ENCODE measurements at places on chromosomes 12 and 14. TPM values are rescaled to one million over a fixed set of nuclear protein-coding genes. Genes with fewer than 3 reads are reported as not detected.

The BMAL2 gene
- total RNA-seq = 2.2 TPM

The KRT86 gene
- not detected for total RNA-seq

The CLEC9A gene
- total RNA-seq = not detected

The ANP32D gene
- total RNA-seq = not detected

The IQSEC3 gene
- 0.05 TPM for total RNA-seq

The NDRG2 gene
- 15.7 TPM for total RNA-seq

The PPFIA2 gene
- total RNA-seq = not detected

The ELK3 gene
- total RNA-seq = 84.7 TPM

The KRT82 gene
- not detected for total RNA-seq

The TEP1 gene
- 63.8 TPM for total RNA-seq

The AKAP3 gene
- 1.5 TPM for total RNA-seq

The TESPA1 gene
- total RNA-seq = 93.8 TPM

The SIX6 gene
- total RNA-seq = not detected

The DLK1 gene
- total RNA-seq = not detected

The REM2 gene
- 11.1 TPM for total RNA-seq

The TWF1 gene
- total RNA-seq = 65.7 TPM

The RTL1 gene
- total RNA-seq = not detected

The SMCO3 gene
- total RNA-seq = not detected

The CD27 gene
- 156 TPM for total RNA-seq

The OTOGL gene
- not detected for total RNA-seq

The CELA1 gene
- total RNA-seq = not detected

The DAO gene
- not detected for total RNA-seq

The TPPP2 gene
- not detected for total RNA-seq

The ERC1 gene
- total RNA-seq = 46.5 TPM

The MSI1 gene
- total RNA-seq = not detected

The KICS2 gene
- 26.7 TPM for total RNA-seq

The SSPN gene
- total RNA-seq = not detected

The LRP1 gene
- 3.9 TPM for total RNA-seq

The HOXC5 gene
- not detected for total RNA-seq

The NPFF gene
- total RNA-seq = not detected

The PROX2 gene
- not detected for total RNA-seq

The BORCS5 gene
- total RNA-seq = 39.2 TPM

The MORN3 gene
- total RNA-seq = 5.6 TPM

The TSPAN9 gene
- 1.2 TPM for total RNA-seq

The EPS8 gene
- total RNA-seq = 1.4 TPM

The SAMD15 gene
- 0.42 TPM for total RNA-seq

The CEBPE gene
- not detected for total RNA-seq

The KRT72 gene
- total RNA-seq = 1.3 TPM

The CCDC177 gene
- total RNA-seq = not detected

All from CD4-positive, CD25-positive, alpha-beta regulatory T cell (primary cell).